NCI-H1048 (cell line): ENCODE measurements at places on chromosomes 2 and 18.

- no peak for DNase-seq
These were observed 26.1 kb downstream of the MPHOSPH10 start for GRCh38 chr2:71156573-71156972.

DNA sequence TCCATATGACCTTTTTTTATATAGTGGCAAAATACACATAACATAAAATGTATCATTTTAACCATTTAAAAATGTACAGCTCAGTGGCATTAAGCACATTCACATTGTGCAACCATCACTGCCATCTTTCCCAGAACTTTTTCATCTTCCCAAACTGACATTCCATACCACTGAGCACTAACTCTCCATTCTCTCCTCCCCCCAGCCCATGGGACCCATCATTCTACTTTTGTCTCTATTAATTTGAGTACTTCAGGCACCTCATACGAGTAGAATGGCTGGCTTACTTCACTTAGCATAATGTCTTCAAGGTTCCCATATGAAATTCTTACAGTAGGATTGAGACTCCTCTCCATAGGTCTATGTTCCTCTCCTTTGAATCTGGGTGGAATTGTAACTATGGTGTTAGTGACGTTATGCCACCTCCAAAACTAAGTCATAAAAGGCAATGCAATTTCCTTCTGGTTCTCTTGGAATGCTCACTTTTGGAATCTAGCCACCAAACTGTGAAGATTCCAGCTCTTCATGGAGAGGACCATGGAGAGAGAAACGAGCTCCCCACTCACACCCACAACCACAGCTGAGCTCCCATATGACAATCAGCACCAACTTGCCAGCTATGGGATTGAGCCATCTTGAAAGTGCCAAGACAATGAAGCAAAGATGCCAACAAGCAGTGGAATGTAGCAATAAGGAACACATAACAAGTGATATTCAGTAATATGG lies 9.8 kb upstream of the DNAJC27 start:
- no peak for DNase-seq

- DNase-seq: no peak
These were observed 979 bp downstream of the LONRF2 start for GRCh38 chr2:100321179-100321865.

DNA sequence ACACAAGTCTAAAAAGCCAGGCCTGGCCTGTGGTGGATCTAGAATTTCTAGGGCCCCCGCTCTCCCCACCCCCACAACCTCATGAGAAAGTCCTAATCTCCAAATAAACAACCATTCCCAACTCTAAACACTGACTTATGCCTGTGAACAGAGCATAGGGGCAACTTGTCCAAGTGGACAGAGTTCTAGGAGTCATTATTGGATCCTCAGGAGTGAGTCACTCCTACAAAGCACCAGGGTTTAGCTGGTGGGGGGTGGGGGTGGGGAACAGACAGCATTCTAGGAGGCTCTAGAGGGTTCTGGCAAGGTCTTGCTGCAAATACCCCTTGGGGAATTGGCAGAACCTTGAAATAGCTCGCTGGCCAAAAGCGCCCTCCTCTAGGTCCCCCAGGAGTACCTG lies 83.3 kb downstream of the ZCCHC2 start:
- DNase-seq: no peak

DNA sequence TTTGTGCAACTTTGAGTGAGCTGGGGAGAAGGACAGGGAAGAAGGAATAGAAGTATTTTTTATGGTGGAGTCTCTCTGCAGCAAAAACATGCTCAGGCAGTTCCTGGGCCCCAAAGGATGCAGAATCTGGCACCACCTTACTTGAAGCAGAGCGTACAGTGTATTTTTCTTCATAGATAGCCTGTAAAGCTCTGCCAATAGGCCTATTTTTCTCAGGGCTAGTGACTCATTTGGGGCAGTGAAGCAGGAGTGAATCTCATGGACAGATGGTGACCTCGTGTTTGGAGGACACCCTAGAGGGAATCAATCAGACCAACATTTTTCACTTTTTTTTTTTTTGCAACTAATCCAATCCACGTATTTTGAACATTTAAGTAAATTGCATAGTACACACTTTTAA lies 268.1 kb upstream of the CXCR4 start:
- DNase-seq: no peak

DNA sequence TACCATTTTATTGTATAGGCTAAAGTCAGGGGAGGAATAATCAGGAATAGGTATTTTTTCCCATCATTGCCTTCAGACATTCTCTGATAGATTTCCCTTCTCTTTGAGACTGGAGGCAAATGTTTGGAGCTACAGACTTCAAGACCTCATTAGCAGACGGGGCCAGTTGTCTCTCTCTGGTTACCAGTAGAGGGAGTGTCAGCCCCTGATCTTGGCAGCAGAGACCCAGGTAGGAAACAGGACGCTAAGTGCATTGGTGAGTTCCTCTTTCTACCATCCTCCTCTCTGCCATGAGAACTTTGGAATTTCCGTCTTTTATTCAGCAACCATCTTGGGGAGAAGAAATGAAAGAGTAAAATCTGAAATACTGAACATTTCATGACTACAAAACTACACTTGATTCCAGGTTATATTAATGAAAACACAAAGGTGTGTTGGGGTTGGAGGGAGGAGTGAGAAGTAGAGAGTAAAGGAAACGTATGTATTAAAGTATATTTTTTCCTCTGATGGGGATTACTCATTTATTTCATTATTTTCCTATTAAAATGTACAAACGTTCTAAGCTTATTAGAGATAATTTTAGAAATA lies 186.2 kb upstream of the GCFC2 start:
- peak; percentile 49 for DNase-seq

GRCh38 chr2:56687169-56687568 lies 503.4 kb downstream of the CCDC85A start:
- DNase-seq: no peak

DNA sequence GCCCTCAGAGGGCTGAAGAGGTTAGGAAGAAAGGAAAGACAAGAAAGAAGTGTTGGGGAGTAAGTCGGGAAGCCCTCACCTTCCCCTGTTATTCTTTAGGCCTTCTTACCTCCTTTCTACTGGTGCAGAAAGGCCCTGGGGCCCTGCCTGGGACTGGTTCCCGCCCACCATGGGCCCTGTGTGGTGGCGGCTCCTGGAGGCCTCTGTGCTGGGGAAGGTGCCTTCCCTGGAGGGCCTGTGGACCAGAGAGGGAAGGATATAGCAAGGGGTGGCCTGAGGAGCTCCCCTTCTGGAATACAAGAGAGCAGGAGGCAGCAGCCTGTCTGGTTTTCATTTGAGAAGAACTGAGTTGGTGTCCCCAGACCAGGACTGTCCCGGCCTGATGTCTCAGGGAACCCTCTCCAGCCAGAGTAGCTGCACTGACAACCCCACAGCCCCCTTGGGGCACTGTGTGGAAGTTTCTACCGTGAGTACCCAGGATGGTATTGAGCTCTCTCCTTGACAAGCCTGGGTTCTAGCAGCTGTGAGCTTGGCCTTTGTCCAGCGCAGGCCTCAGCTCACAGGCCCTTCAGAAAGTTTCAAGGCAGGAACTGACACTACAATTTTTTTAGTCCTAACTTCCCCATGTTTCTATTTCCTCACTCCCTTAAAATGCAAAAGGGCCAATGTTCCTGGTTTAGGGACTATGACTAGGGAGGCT lies 47.1 kb downstream of the EFR3B start:
- DNase-seq: no peak

- peak; percentile 8 for DNase-seq
These were observed at the start of gene MBP for GRCh38 chr18:77132369-77133050. Gene MBP, minus strand, starts transcription at chr18:77132783. Its CDS starts 27,522 bp downstream, at chr18:77105261.

- no peak for DNase-seq
These were observed 21.3 kb downstream of the PLEKHB2 start for GRCh38 chr2:131126436-131126835.

GRCh38 chr2:175454953-175455389 lies 273.5 kb upstream of the ATP5MC3 start:
- DNase-seq: no peak

DNA sequence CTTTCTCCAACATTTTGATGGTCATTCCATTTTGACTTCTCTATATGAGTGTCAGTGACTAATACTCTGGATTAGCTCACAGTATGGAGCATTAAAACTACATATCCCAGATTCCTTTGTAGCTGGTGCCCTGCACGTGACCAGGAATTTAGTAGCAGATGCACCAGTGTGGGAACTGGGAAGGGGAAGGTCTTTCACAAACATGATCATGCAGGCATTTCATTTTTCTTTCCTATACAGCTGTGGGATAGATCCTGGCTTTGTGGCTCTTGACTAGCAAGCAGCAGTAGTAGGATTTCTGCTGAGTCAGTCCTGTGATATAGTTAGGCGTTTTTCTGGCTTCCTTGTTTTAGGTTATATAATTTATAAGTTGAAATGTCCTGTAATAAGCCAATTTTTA lies 971.0 kb upstream of the CDH2 start:
- DNase-seq: no peak

DNA sequence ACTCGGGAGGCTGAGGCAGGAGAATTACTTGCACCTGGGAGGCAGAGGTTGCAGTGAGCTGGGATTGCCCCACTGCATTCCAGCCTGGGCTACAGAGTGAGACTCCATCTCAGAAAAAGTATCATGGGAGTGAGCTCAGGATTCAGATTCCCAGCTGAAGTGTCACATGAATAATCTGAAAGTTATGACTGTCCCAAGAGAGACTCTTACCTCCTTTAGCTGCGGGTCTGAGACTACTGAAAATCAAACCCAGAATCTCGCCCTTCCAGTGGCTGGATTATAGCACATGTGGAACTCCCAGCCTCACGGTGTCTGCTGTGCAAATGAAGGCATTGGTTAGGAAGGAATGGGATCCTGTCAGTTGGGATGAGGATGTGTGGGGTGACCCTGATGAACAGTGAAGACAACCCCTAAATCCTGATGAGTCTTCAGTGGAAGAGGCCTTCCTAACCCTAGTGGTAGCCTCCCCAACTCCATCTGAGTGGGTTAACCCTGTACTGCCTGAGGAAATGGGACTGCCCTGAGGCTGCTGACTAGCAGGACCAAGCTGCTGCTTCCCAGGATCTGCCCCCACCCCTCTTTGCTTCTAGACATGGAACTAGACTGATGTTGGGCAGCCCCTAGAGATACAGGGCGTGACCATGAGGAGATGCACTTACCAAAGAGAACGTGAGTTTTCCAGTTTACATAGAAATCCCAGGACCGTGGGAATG lies 16.5 kb downstream of the BOK start:
- no peak for DNase-seq

GRCh38 chr2:121326628-121327027 lies 41.6 kb upstream of the TFCP2L1 start:
- DNase-seq: no peak

- no peak for DNase-seq
These were observed 205.7 kb downstream of the DSEL start for GRCh38 chr18:67310826-67311225.

- no peak for DNase-seq
These were observed 251.1 kb downstream of the CYP26B1 start for GRCh38 chr2:71896385-71897136.

- DNase-seq: no peak
These were observed 313.7 kb downstream of the ZNF521 start for GRCh38 chr18:25038261-25038660.

GRCh38 chr2:200655918-200656580 lies 70.2 kb downstream of the AOX1 start:
- DNase-seq: no peak

- no peak for DNase-seq
These were observed 61.4 kb downstream of the FAM168B start for GRCh38 chr2:131031875-131032274.

- DNase-seq: no peak
These were observed 6.7 kb downstream of the SETBP1 start for GRCh38 chr18:44687421-44687820.

DNA sequence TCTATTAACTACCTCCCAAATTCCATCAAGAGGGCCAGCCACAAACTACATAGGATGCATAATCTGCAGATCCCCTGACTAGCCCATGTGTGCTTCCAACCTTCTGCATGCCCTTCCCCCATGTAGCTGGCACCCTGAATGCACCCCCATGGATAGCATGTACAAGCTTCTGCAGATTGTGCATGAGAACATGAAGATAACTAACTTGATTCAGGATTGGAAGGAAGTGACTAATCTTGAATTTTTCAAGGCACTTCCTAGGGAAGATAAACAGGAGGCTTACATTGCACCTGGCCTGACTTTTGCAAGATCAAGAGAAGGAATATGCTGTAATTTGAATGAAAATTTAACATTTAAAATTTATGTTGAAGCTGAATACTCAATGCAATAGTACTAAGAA lies 66.7 kb downstream of the CDC42EP3 start:
- no peak for DNase-seq

DNA sequence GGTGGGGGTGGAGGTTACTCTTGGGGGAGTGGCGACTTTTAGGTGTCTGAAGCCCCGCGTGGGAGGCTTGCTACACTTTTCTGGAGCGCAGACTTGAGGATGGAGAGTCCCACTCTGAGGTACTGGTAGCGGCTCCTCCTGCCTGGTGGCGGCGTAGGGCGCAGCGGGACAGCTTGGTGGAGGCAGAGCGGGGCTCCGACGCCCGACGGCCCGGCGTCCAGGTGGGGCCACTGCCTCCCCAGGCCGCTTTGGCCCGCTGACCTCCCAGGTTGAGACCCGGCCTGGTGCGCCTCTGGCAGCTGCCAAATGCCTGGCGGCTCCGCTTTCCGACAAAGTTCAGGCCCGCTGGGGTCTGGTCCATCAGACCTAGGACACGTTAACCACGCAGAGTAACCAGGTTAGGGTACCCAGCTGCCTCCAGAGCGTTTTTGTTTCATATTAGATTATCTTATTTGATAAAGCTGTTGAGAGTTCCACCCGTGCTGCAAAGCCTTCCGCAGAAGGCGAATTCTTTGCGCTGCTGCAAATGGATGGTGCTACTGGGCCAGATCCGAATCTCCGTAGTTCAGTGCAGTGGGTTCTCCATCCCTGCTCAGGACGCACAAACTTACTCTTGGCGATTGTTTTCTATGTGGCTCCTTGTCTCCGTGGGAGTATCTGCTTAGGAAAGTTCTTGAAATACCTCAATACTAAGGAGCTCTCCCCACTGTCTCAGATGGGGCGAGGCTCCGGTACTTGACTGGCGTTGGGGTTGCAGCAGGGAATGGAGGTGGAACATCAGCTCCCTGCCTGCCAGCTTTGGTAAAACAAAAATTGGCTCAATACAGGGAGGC lies 405.9 kb downstream of the XIRP2 start:
- no peak for DNase-seq

- DNase-seq: no peak
These were observed 208.1 kb downstream of the NEDD4L start for GRCh38 chr18:58252166-58252565.
